Aorta (tissue), 5 donors: ENCODE measurements at places on chromosomes 1 and 21. TPM values are rescaled to one million over a fixed set of nuclear protein-coding genes. Genes with fewer than 3 reads are reported as not detected.

The LCE2C gene
- not detected for total RNA-seq

The VCAM1 gene
- total RNA-seq: 78.8 TPM

The NCMAP gene
- 0.81 TPM for total RNA-seq

The RIT1 gene
- total RNA-seq: 49.6 TPM

The CELA3B gene
- 1.0 TPM for total RNA-seq

The GPR37L1 gene
- not detected for total RNA-seq

The OR2T29 gene
- not detected for total RNA-seq

The TAL1 gene
- total RNA-seq: 6.0 TPM

The CD34 gene
- total RNA-seq: 195 TPM

The RAB7B gene
- total RNA-seq: 11.4 TPM
